ENCODE measurements at places on chromosomes 4 and X. TPM values are rescaled to one million over a fixed set of nuclear protein-coding genes. Genes with fewer than 3 reads are reported as not detected.

Gene TCP11X2
- polyA plus RNA-seq: 0.12 TPM

Gene TECRL
- polyA plus RNA-seq: not detected

Gene TMEM255A
- 7.6 TPM for polyA plus RNA-seq

Gene ANXA5
- 8.1 TPM for polyA plus RNA-seq

Gene PAGE2
- not detected for polyA plus RNA-seq

Measured in neural cell (in vitro differentiated cells).